T-helper 1 cell (primary cell): ENCODE measurements at places on chromosomes 1 and 21.
A peak's percentile ranks its signal among the peaks of the same experiment; 100 is the strongest.

DNA sequence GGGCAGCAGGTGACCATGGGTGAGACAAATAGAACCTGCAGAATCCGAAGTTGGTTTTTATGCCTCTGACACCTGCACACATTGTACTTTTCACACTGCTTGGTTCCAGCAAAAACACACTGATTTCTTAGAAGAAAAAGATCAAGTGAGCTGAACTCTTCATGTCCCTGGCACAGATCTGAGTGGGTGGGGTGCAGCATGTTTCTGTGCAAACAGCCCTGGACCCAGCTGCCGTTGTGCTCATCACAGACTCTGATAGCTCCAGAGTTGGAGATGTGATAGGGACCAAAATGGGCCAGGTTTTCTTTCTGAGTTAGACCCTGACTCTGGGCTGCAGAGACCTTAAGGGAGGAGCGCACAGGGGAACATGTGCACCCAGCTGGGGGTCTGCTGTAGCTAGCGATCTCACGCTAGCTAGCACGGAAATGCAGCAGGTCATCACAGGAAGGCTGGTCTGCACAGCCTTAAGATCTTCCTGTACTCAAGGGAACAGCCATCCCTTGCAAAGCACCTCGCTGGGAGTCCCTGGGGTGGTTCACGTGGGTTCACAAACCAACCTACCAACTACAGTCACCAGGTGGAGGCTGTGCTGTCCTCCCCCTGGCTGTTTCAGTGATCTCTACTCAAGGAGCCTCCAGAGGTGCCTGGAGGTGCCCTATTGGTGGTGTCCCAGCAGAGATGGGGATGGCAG lies 291.1 kb downstream of the PTPRU start:
- DNase-seq, result no peak

DNA sequence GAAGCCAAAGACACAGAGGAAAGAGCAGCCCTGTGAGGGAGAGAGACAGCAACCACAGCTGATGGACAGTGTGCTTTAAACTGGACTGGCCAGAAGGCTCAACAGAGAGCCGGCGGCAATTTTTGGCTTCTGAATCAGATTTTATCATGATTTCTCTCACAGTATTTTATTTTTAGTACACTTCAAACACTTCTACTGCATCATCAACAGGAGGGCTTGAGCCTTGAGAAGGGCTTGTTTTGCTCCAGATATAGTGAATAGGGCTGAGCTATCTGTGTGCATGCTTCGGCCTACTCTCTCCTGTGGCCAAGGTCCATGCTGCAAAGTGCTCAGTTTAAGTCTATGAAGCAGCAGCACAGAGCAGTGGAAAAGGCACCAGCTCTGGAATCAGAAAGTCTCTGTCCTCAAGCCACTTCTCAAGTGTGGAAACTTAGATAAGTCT lies 33.3 kb downstream of the ADCY10 start:
- no peak for DNase-seq

GRCh38 chr1:71080230-71080738 lies 551 bp downstream of the ZRANB2 start:
- DNase-seq, result peak; percentile 9

DNA sequence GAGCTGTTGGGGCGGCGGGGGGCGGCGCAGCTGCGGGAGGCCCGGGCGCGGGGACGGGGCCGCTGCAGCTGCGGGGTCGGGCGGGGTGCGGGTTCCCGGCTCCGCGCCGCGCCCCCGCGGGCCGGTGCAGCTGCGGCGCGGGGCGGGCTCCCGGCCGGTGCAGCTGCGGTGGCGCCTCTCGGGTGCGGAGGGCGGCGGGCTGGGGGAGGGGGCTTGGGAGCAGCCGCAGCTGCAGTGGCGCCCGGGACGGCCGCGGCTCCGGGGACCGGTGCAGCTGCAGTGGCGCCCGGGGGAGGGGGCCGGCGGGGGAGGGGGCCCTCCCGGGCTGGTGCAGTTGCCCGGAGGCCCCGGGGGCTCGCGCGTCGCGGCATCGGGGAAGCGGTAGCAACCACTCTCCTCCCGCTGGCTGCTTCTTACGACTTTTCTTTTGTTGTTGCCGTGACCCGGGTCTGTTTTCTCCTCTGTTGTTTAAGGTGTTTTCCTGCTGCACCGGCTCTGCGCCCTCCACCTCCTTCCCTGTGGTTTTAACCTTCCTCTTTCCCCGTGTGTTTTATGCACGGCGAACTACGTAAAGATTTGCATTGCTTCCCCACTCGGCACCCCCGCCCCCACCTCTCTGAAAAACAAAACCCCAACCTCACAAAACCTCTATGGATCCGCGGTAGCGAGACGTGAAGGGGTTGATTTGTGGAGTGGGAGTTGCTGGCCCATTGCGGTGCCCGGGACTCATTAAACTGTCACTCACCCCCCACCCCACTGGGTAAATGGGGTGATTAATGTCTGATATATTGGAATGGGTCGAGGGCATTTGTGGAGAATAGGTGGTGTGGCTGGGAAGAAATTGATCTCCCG lies 1.7 kb upstream of the ZBTB18 start:
- peak; percentile 27 for DNase-seq

GRCh38 chr1:238104752-238105151 lies 214.0 kb upstream of the ZP4 start:
- DNase-seq, result no peak

DNA sequence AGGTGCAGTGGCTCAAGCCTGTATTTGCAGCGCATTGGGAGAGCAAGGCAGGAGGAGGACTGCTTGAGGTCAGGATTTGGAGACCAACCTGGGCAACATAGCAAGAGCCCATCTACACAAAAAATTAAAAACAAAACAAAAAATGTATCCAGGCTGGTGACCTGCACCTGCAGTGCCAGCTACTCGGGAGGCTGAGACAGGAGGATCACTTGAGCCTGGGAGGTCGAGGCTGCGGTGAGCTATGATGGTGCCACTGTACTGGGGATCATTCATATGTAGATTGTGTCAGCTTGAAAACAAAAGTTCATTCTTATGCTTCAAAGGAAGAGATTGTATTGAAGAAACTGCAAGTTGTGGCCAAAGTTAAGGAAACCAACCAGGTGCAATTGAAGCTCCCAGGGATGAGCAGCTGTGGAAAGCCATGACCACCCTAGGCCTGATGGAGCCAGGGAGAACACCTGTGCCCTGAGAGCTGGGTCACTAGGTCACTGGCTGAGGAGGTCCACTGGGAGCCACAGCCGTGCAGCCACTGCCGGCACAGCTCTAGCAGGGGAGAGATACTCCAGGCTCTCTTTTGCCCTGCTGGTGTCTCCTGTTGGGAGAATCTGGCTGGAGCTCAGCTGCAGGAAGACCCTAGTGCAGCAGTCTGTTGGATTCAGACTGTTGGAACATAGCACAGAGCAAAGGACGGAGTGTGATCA lies 13.3 kb upstream of the BRWD1 start:
- no peak for DNase-seq

DNA sequence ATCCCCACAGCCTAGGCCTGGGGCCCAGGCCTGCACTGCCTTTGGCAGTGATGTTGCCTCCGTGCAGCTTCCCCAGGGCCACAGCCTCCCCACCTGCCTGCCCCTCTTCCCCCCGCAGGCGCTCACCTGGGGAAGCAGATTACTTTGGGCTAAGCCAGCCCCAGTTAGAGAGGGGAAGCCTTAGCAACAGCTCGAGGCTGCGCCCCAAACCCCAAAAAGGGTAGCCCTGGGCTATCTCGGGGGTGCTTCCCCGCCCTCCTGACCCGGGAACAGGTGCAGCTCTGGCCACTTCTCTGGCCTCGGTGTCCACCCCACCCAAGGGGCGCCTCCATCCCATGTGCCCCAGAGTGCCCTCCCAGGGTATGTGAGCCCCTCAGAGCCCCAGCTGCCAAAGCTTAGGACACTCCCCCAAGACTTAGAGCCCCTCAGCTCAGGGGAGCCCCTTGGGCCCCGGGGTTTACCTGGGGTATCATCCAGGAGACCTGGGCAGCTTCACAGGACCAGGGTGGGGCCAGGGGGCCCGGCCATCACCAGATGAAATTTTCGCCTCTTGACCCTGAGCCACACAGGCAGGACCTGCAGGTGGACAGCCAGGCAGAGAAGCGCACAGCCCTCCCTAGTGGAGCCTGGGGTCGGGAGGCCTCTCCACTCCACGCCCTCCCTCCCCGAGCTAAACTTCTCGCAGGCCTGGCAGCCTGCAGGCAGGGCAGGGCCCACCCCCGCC lies 3.3 kb upstream of the TTC34 start:
- no peak for DNase-seq

GRCh38 chr1:121443001-121443540 lies 258.3 kb downstream of the SRGAP2C start:
- no peak for DNase-seq

DNA sequence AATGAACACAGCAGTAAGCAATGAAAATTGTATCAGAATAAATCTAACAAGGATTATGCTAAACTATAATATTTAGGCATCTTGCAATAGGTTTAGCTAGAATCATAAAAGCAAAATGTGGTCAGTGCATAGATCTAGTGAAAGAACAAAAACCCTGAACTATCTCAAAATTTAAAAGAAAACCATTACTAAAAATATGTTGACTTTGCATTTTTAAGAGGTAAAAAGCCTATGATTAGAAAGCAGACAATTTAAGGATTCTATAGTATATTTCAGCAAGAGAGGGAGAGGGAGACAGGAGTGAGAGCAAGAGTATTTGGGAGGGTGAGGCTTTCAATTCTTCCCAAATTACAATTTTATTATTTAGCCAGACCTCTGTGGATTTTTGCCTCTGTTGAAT lies 219.4 kb downstream of the TTLL7 start:
- DNase-seq, result no peak

- peak; percentile 3 for DNase-seq
These were observed 18.6 kb downstream of the FAM151A start for GRCh38 chr1:54604572-54605370.

DNA sequence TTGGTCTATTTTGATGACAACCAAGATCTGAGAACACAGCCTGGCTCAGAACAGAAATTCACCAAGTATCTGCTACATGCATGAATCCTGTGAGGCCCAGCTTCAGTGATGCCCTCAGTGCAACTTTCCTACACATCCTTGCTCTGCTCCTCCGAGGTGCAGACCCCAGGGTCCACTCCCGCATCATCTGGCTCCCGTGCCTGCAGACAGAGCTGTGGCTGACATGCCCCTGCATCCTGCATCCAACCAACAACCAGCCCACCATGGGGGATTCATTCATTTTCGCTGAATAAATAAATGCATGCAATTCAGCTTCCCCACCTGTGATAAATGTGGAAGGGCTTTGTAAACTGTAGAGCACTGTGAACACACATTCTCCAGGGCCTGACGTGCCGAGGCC lies 112.3 kb downstream of the GLIS1 start:
- no peak for DNase-seq

DNA sequence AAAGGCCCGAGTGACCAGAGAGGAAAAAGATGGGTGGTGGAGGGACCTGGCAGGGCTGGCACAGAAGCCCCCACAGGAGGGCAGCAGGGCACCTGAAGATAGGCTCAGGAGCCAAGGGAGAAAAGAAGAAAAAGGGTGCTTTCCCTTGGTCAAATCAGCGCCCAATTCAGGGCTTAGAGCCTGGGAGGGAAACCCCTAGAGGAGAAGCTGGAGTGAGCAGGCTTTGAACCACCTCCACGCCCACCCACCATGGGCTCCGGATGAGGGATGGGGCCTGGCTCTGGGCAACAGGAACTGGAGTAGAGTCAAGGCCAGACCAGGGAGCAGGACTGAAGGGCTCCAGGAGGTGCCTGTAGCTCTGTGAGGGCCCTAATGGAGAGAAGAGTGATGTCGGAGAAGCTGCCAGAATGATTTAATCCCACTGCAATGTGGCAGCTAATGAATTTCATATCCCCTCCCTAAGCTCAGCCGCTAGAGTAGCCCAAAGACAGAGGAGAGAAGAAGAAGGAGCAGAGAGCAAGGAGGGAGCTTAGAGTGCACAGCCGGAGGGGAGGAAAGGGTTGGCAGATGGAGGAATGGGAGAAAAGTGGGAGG lies 12.0 kb upstream of the PRELP start:
- DNase-seq, result no peak

- DNase-seq, result peak; percentile 62
These were observed 123.6 kb downstream of the MACF1 start for GRCh38 chr1:39328095-39328494.

GRCh38 chr1:65344171-65344814 lies 35.0 kb downstream of the DNAJC6 start:
- no peak for DNase-seq

DNA sequence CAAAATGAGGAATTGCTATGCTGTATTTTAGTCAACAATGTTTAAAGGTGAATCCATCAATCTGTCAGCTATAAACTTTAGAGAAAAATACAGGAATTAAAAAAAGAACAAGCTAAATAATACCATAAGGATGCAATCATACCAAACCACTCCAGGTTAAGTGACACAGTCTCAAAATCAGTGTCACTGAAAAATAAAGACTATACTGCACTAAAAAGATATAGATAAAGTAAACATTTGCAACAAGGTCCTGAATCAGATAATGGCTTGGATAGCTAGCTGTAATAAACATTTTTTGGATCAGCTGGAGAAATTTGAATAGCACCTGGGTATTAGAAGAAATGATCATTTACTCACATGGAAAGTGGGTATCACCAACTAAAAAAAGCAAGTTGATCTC lies 7.8 kb downstream of the GPBP1L1 start:
- no peak for DNase-seq

DNA sequence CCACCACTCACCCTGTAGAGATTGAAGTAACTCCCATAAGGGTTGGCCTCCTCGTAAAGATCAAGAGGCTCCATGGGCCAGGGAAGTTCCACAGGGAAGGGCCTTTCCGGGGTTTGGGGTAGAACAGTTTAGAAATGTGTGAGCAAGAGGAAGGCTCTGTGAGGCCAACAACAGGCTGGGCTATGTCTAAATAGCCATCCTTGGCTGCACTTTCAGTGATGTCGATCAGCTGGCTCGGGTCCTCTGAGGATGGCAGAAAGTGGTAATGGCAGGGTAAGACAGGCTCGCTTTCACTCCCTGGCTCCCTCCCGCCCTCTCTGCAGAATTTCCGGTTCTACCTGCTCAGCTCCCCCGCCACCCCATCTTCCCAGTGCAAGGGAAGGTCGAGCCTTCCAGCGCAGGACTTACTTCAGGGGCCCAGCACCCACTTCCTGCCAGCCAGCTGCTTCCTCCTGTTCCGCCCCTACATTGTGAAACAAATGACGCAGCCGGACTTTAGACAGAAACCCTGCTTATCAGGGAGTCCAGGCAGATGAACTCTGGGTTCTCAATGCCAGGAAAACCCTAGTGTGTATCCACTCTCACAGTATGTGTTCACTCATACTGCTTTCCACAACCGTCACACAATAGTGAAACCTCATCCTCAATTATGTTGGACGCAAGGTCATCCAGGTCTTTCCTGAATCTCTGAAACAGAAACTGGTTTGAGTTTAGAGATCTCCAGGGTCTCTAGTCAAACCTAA lies 7.3 kb downstream of the F11R start:
- peak; percentile 54 for DNase-seq

- no peak for DNase-seq
These were observed 257.5 kb downstream of the KIF26B start for GRCh38 chr1:245412306-245412705.

- DNase-seq, result no peak
These were observed 17.5 kb downstream of the RD3 start for GRCh38 chr1:211474451-211474850.

- no peak for DNase-seq
These were observed 300.7 kb upstream of the SNX7 start for GRCh38 chr1:98360864-98361263.

GRCh38 chr1:28392027-28392652 lies 22.6 kb downstream of the PHACTR4 start:
- no peak for DNase-seq
